ENCODE measurements at places on chromosomes 7 and 10.
A peak's percentile ranks its signal among the peaks of the same experiment; 100 is the strongest.

GRCh38 chr10:43137717-43138020 is 576 bp upstream of the CSGALNACT2 start:
- no peak for DNase-seq

GRCh38 chr10:75508239-75508813 is 76.9 kb downstream of the LRMDA start:
- DNase-seq = no peak

DNA sequence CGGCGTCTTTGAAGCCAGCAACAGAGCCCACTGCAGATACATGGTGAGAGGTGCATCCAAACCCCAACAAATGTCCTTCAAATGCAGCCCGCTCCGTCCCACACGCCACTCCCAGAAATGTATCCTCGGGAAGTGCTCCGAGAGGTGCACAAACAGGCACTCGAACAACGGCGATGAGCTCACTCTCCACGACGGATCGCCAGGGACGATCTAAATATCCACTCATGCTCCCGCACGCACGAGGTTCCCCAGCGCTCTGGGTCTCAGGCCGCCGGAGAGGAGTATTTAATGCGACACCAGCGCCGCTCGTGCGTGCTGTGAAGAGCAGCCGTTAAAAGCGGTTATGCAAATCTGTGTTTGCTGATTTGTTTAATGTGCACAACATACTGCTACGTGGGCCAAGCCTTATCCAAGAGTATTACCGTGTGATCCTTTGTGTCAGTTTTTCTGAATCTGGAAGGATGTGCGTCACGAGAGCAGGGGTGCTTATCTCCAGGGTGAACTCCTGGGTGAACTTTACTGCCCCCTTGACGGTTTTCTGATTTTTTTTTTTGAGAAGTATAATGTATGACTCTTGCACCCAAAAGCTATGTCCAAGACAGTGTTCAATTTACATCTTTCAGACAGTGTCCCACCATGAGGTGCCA is 48.5 kb upstream of the PPP2R2D start:
- DNase-seq = peak; percentile 66

- no peak for DNase-seq
These were observed 244.4 kb upstream of the SLC26A5 start for GRCh38 chr7:103690242-103690974.
